ENCODE measurements at places on chromosomes 3 and 15.

GRCh38 chr3:118536764-118537163 lies 497.9 kb downstream of the IGSF11 start:
- no peak for DNase-seq

DNA sequence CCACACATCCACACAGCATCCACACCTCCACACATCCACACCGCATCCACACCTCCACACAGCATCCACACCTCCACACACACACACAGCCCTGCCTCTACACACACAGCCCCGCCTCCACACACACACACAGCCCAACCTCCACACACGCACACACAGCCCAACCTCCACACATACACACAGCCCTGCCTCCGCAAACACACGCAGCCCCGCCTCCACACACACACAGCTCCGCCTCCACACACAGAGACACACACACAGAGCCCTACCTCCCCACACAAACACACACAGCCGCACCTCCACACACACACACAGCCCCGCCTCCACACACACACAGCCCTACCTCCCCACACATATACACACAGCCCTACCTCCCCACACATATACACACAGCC lies 4.7 kb downstream of the MESP1 start:
- DNase-seq, result no peak

DNA sequence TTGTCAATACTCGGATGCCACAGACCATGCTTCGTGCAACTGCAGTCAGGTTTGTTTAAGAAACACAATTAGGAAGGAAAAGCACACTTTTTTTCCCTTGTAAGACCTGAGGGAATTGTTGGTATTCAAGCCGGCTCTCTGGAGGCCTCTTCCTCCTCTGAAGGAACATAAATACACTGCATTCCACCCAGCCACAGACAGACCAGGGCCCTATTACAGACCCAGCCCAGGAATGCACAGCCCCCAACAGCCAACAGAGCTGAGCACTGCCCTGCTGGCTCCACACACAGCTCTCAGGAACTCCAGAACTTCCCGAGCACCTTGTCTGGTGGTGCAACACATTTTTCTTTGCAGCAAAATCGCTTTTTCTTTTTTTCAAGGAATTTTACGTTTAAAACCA lies 488.7 kb upstream of the PROK2 start:
- no peak for DNase-seq

GRCh38 chr3:30308131-30308530 lies 298.3 kb upstream of the TGFBR2 start:
- no peak for DNase-seq

- no peak for DNase-seq
These were observed 20.6 kb downstream of the NCK1 start for GRCh38 chr3:136882571-136882970.

DNA sequence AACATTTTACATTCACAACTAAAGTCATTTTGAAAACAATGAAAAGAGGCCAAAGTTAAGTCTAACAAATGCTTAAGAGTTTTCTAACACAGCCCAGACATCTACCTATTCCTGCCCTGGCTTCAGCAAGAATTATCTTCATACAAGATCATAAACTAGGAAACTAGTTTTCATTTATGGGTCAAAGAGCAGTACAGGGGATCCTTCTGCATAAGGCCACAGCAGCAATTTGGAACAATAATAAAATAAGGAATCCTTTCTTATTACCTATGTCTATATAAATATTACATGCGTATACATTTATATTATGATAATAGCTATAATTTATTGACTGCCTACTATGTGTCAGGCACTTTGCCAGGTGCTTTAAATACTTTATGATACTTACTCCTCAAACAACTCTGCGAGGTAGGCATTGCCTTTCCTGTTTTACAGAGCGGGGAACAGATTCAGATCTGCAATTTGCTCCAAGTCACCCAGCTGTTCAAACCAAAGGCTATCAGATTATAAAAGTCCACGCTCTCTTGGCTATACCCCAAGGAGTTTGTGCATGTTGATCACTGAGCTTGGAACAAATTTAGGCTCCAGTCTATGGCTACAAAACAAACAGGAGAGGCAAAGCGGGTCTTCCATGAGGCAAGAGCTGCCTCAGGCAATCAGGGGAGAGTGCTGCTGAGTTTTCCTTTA lies 196.4 kb downstream of the RORA start:
- DNase-seq, result no peak

DNA sequence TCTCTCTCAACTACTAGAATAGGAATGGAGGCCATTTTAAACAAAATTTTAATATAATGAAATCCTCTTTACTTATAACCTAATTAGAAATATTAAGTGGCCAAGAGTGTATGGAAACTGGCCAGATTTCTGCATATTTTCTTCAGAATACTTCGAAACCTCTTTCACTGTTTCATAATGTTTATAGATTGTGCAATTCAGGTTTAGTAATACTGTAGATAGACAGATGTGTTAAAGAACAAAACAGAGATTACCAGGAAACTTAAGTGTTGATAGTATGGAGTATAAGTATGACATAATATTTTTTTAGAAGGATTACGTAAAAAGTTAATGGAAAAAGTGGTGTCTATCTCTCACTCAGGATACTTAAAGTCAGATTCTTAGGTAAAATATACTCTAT lies 4.7 kb downstream of the ABHD5 start:
- no peak for DNase-seq

- no peak for DNase-seq
These were observed 218.5 kb upstream of the PRICKLE2 start for GRCh38 chr3:64443546-64444381.

DNA sequence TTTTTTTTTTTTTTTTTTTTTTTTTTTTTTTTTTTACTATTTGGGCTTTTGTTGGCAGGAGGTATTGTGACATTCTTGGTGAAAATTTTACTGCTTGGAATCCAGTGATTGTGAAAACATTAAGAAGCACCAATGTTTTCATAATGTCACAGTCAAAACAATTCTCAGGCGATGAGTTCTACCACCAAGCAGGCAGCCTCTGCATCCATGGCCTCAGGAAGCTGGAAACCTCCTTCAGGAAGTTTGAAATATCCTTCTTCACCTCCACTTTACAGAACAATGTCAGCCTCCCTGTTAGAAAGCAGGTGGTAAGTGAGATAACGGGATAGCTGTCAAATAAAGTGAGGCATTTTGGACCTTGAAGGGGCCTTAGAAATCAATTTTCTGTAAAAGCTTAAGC lies 98.3 kb downstream of the MEX3B start:
- DNase-seq, result no peak

- peak; percentile 63 for DNase-seq
These were observed 21.3 kb upstream of the GATM start for GRCh38 chr15:45399381-45400212.

GRCh38 chr3:169526246-169526645 lies 137.3 kb downstream of the MECOM start:
- DNase-seq, result no peak

DNA sequence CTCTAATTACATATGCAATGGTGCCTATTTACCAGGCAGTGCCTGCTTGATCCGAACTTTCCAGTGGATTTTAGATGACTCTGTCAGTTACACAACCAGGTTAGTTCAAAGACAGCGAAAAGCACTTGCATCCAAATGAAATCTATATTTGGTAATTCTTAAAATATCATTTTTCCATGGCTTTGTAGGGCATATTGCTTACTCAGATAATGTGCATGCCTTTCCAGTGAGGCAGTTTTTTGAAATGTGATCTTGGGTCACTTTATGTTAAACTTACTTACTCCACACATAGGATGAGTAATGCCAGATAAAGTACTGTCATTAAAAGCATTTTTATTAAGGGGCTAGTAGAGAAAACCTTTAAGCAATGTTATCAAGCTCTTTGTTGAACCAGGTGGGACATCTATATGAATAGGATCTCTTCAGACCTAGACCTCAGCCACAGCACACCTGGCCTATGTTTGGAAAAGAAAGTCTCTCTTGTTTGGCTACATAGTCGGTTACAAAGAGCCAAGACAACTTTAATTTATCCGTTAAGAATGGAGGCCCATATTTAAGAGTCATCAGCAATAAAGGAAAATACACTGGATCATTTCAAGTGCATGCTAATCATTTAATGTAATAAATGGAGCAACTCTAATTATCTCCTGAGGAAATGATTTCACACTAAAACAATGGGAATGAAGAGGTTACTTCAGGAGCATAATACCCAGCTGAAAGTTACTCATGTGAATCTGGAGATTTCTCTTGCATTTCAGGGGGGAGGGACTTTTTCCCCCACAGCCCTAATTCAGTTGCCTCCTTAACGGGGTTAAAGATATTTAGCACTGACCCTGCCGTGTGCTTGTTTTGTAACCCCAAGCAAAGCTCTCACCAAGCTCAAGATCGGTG lies 56.3 kb upstream of the TMCO5A start:
- no peak for DNase-seq

DNA sequence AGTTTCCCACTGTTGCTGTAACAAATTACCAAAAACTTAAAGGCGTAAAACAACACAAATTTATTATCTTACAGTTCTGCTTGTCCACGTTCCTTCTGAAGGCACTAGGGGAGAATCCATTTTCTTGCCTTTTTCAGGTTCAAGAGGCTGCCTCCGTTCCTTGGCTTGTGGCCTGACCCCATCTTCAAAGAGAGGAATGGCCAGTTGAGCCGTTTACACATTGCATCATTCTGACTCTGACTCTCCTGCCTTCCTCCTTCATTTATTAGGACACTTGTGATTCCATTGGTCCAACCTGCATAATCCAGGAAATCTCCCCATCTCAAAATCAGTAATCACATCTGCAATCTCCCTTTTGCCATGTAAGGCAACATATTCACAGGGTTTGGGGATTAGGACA lies 122.7 kb upstream of the BHLHE40 start:
- no peak for DNase-seq

DNA sequence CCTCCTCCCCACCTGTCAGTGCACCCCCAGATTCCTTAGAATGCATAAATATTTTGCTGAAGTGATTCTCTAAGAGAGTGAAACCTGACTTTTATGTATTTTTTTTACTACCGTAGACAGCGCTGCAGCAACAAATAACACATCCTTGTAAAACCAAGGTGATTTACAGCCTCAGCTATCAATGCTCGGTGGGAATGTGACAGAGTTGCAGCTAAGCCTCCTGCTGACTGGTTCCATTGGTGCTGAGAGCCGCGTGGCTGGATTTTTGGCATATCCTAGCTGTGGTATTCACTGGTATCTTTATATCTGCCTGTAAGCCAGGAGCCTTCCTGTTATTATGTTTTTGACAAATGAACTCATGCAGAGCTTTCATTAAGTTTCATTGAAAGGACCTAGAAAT lies 11.0 kb downstream of the FGD5 start:
- DNase-seq, result no peak

GRCh38 chr15:39320355-39320754 lies 260.5 kb upstream of the THBS1 start:
- no peak for DNase-seq

- no peak for DNase-seq
These were observed 19.5 kb upstream of the IFT57 start for GRCh38 chr3:108241721-108242120.

Data from CD4-positive, alpha-beta T cell treated with Interferon alpha-2 for 1 hour (primary cell).